AG09309 (cell line): ENCODE measurements at places on chromosomes 12 and 14.

DNA sequence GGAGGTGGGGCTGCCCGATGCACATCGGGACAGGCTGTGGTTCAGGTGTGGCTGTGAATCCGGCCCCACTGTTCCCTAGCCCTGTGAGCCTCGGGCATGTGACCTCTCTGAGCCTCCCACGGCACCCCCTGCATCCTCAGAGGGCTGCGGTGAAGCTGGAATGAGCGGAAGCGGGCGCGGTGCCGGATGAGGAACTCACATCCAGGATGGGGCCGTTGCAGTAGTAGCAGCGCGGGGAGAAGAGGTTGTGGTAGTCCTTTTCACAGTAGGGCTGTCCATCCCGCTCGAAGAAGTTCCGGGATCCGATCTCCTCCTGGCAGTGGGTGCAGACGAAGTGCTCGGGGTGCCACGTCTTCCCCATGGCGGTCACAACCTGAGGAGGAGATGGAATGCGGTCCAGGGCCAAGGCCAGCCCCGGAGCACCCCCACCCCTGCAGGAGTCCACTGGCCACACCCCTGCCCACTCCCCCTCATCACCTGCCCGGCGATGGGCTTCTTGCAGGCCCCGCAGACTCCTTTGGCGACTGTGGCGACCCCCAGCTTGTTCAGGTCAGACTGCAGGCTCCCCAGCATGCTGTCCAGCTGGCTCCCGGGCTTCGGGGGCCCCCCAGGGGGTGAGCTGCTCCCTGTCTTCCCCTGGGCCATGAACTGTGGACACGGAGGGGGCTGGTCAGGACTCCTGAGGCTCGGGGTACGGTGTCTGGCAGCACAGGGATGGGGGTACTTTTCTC, 13.9 kb upstream of the RPLP0 start:
- no peak for DNase-seq

GRCh38 chr12:51752234-51752889, 96.2 kb downstream of the FIGNL2 start:
- DNase-seq: peak; percentile 83

DNA sequence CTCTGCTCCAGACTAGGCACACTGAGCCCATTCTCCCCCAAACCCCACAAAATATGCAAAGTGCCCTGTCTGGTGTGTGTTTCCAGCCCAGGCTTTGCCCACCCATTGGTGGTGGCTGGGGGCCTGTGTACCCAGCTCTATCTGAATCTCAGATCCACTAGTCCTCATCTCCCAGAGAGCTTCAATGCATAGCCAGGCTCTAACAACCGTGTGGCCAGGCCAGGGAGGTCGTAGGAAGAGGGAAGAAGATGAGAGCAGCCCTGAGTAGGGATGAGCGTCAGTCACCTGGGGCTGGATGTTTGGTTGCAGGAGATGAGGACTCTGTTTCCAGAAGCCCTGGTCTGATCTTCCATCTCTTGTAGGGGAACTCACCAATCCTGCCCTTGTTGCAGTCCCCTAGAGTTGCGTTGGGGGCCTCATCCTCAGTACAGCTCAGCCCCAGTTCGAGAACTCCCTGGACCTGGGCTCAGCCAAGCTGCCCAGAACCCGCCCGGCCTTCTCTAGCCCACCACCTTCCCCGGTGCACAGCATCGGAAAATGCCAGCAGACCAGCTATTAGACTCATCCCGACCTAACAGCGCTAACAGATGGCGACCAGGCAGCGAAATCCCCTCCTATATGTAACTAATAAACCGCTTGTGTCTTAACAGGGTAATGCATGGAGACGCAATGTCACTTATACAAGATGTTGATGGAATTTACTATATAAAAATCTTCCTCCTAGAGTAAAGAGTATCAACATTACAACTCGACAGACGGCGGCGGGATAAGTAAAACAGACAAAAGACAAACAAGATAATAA, 3.2 kb upstream of the LHX5 start:
- no peak for DNase-seq

DNA sequence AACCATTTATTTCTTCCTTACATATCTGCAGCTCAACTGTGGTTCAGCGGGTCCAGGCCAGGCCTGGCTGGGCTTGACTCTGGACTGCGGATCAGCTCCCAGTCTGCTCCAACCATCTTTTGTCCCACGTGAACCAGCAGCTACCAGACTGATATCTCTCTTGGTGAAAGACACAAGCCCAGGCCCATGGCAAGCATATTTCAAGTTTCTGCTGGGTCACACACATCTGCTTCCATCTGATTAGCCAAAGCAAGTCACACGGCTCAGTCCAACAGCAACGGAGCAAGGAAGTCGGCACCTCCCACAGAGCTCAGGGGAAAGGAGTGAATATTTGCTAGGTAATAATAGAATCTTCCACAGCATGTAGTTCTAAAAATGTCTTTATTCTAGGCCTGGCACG, 24.7 kb upstream of the MARK3 start:
- no peak for DNase-seq

DNA sequence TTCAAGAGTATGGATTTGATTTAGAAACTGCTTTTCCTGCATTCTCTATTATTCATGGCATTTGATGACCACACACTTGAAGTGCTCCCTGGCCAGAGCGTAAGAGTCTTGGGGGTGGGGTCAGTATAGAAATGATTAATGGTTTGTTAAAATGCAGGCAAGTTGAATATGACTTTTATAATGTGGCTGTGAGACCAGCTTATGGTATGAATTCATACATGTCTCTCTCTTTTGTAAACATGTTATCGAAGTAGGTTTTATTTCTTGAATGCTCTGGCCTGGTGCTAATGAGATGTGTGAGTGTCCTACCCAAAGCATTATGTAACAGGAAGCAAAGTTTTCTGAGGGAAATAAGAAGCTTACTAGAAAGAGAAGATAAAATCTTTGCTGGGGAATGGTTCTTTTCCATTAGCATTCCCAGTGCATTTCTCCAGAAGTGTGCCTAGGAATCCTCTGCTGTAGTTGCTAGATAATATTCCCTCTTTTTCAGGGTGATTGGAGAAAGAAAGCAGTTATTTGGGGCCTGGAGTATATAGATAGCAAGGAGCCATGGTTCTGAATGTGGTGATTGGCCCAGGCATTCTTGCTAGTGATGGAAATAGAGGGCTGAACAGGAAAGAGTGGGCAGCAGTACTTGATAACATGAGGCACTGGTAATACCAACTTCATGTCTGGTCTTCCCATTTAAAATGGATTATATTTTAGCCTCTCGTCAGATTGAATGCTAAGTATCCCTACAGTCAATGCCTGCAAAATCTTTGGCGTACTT, 289.7 kb downstream of the RAD51B start:
- DNase-seq: peak; percentile 16

DNA sequence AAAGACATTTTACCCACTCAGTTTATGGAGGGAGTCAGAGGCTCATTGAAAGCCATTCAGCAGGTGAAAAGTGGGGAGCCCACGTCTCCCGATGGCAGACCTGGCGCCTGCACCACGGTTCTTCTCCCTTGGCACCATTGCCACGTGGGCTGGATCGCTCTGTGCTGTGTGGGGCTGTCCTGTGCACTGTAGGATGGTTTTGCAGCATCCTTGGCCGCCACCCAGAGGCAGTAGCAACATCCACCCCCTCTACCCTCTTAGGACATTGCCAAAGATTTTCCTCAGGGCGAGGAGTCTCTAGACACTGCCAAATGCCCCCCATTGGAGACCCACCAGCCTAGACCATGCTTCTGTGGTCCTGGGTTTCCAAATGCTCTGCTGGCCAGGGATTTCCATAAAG, 60.2 kb downstream of the SYNE3 start:
- no peak for DNase-seq

DNA sequence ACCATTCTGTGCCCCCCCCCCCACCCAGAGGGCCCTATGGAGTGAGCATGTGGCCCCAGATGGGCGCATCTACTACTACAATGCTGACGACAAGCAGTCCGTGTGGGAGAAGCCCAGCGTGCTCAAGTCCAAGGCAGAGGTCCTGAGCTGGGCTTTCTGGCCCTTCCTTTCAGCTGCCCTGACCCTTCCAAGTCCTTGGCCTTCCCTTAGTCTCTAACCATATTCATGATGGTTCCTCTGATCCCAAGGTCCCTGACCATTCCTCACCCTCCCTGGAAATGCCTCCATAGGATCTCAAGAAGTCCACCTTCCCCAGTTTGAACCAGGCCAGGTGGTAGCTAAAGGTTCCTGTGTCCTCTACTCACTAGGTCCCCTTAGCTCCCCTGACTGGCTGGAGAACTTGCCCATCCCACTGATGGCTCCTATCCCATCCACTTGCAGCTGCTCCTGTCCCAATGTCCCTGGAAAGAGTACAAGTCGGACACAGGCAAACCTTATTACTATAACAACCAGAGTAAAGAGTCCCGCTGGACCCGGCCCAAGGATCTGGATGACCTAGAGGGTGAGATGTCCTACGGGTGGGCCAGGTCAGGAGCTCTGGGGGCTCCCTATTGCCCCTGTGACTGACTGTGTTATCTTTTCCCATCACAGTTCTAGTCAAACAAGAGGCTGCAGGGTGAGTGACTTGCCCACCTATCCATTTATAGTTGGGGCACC, 9.8 kb downstream of the PRPF40B start:
- no peak for DNase-seq

DNA sequence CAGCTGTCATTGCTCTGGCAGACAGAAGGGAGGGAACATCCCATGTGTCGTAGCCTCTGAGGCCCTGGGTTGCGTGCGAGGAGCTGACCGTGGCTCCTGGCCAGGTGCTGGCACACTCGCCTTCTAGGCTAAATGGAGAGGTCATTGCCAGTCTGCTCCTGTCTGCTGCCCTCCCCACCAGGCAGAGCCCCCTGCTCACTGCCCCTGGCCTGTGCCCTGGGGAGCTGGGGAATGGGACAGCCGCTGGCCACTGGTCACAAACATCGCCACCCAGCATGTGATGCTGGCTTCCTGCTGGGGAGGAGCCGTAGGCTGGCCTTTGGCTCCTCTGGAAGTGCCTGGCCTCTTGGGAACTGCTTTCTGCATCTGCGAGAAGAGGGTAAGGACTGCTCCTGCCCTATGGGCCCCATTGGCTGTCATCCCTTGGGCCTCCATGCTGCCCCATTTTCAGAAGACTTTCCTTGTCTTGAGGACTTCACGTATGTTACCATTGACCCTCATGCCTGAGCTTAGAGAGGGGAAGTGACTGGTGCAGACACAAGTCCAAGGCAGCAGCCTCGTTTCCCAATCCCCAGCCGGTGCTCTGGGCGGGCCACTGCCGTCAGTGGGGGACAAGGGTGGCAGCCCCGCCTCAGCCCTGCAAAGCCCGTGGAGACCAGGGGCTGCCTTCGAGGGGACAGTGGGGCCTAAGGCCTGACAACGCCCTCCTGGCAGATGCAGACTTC, 2.0 kb upstream of the TNFAIP2 start:
- DNase-seq: no peak

DNA sequence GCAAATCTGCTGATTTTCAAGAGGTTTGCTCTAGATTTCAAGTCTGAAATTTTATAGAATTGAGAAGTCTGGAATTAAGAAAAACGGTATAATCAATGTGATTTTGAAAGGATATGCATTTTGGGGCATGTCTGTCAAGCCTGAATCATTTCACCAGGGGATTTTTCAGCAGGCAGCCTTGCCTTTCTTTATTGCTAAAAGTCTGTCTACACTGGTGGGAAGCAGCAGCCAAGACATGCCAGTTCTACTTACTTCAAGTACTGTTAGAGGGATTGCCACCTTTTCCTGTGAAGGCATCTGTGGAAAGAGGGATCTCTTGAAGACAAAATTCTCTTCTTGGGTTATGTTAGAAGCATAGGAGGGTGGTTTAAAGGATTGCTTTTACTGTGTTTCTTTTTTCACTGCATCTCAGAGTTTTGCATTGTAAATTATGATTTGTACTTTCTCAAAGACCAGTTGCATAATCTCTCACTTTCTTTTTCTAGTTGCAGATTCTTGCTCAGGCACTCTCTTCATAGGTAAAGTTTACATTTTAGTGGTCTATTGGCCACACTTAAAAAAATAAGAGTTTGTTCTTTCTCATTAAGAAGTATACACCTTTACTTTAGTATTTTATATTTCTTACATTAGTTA, 837.0 kb downstream of the GALC start:
- DNase-seq: no peak

GRCh38 chr14:76101391-76102379, 50.0 kb upstream of the GPATCH2L start:
- no peak for DNase-seq

DNA sequence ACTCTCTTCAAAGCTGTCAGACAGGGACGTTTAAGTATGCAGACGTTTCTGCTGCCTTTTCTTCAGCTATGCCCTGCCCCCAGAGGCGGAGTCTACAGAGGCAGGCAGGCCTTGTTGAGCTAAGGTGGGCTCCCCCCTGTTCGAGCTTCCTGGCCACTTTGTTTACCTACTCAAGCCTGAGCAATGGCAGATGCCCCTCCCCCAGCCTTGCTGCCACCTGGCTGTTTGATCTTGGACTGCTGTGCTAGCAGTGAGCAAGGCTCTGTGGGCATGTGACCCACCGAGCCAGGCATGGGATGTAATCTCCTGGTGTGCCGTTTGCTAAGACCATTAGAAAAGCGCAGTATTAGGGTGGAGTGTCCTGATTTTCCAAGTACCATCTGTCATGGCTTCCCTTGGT, 900.4 kb upstream of the MDGA2 start:
- DNase-seq: no peak

GRCh38 chr12:74365178-74365964, 172.3 kb upstream of the ATXN7L3B start:
- no peak for DNase-seq

- no peak for DNase-seq
Measured at GRCh38 chr12:6113691-6114475, 10.6 kb downstream of the VWF start.

GRCh38 chr14:81400202-81400678, at the start of gene STON2:
TSS of gene STON2 (minus strand) at chr14:81400324. CDS start at chr14:81398382, 1,942 bp downstream.
- peak; percentile 28 for DNase-seq

- DNase-seq: no peak
Measured at GRCh38 chr14:50845166-50845565, 14.2 kb upstream of the NIN start.

- peak; percentile 10 for DNase-seq
Measured at GRCh38 chr14:63454863-63455622, 88.1 kb downstream of the PPP2R5E start.

GRCh38 chr14:78933166-78933565, 763.0 kb downstream of the NRXN3 start:
- DNase-seq: no peak

DNA sequence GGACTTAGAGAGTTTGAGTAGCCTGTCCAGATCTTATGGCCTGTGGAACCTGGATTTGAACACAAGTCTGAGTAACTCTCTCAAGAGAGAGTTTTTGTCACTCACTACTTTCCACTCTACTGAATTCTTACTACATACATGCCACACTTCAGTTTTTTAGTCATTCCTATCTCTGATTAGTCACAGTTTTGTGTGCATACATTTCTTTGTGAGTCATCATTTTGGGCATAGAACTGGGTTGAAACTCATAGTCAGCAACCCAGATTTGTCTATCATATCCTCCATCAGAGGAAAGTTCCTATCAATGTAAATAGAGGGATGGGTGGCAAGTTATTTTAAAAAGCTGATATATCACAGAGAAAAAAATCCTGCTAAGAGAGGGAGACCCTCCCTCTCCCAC, 42.9 kb downstream of the FLRT2 start:
- DNase-seq: peak; percentile 33

GRCh38 chr14:29262979-29263378, 496.4 kb downstream of the FOXG1 start:
- DNase-seq: no peak
